ENCODE measurements at places on chromosomes 2 and 18.

DNA sequence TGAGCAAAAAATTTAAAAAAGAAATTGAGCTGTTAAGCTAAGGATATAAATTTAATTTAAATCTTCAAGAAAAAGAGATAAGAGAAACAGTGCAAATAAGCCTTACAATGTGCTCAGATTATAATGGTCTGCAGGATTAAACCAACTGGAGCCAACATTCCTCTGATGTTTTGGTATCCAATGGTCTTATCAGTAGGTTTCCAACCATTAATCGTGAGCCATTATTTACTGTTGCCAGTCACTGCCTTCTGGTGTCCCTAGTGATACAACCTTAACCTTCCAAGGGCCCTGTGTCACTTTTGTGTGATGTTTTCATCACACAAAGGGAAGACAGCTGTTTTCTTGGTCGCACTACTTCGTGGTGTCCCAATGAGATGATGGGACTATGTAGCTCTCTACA lies 134.5 kb upstream of the CTAGE1 start:
- no peak for DNase-seq

DNA sequence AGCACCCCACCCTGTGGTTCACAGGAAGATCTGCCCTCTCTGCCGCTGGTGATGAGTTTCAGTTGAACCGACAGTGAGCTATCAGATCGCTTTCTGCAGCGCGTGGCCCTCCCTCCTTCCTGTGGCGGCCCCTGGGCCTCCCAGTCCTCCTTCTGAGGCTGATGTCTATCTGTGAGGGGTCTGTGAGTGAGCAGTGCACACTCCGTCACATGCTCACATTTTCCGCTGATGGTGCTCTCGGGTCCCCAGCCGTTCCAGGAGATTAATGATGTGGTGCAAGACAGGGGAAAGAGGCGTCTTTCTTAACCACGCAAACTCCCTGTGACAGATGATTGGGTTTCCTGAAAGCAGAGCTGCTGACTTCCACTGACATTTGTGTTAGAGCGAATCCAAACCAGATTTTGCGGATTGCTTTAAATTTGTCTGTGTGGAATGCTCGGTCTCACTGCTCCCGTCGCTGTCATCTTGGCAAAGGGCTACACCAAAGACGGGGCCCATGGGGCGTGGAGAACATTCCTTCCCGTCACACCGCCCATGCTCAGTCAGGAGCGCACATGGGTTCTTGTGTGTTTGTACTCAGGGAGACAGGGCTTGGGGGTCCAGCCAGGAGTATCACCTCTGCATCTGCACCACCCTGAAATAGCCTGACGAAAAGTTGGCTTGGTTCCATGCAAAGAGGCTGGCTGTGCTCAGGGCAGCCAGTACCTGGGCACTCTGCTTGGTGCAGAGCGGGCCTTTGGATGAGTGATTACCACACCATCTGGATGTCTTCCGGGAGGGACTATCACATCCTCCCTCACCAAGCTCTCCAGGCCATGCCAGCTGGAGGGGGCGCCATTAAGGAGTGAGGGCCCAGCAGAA lies 154.7 kb upstream of the HS6ST1 start:
- peak; percentile 2 for DNase-seq

- no peak for DNase-seq
Measured at GRCh38 chr2:104033399-104033798, 820.5 kb upstream of the POU3F3 start.

DNA sequence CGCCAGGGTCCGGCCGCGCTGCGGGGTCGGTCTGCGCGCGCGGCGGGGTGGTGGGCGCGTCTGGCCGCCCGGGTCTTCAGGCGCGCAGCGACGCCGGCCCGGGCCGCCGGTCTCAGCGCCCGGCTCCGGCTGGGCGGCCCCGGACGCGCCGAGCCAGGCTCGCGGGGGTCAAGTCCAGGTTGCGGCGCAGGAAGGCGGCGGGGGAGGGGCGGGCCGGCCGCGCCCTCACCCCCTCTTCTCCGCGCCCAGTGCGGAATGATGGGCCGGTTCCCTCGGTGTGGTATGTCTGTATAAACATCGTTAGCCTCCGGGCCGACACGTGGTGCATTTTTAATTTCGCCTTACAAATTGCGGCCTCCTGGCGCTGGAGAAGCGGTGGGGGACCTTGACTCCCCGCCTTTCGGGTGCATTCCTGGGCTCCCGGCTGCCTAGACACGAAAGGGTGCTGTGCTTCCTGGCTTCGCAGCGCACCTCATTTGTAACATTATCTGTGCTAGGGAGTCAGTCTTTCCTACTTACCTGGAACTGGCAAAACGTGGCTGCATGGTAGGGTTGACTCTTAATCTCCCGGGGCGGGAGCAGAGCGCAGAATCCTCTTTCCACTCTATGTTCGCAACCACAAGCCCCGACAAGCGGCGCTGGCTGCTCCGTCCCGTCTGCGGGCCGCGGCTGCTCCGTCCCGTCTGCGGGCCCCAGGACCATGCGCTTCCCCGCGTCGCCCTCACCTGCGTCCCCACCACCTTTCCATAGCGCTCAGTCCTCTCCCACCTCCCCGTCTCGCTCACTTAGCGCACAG lies 69.0 kb downstream of the CTAGE1 start:
- no peak for DNase-seq

Measured in AG09309 (cell line).